Left kidney (tissue), 8 donors: ENCODE measurements at places on chromosomes 7 and 10. TPM values are rescaled to one million over a fixed set of nuclear protein-coding genes. Genes with fewer than 3 reads are reported as not detected.

- DNase-seq, result no peak
These were observed 11.7 kb upstream of the GPR141 start for GRCh38 chr7:37671876-37672275.

- DNase-seq, result no peak
These were observed 1.9 kb downstream of the CHAT start for GRCh38 chr10:49615721-49616120.

DNA sequence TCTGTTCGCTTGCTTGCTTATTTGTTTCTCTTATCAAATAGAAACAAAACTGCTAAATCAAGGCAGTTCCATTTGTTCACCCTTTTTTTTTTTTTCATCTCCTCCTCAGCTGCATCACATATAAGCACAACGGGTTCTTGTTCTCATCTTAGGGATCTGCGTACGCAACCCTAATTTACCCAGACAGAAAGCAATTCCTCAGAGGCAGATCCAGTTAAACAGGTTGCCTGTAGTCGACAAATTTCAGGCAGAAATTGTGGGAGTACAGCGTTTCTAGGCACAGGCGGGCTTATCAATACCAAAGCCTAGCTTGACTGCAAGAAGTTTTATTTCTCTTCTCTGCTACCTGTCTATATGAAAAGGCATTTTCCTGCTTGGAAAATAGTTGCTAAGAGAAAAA lies 565.4 kb downstream of the NXPH1 start:
- DNase-seq, result no peak

DNA sequence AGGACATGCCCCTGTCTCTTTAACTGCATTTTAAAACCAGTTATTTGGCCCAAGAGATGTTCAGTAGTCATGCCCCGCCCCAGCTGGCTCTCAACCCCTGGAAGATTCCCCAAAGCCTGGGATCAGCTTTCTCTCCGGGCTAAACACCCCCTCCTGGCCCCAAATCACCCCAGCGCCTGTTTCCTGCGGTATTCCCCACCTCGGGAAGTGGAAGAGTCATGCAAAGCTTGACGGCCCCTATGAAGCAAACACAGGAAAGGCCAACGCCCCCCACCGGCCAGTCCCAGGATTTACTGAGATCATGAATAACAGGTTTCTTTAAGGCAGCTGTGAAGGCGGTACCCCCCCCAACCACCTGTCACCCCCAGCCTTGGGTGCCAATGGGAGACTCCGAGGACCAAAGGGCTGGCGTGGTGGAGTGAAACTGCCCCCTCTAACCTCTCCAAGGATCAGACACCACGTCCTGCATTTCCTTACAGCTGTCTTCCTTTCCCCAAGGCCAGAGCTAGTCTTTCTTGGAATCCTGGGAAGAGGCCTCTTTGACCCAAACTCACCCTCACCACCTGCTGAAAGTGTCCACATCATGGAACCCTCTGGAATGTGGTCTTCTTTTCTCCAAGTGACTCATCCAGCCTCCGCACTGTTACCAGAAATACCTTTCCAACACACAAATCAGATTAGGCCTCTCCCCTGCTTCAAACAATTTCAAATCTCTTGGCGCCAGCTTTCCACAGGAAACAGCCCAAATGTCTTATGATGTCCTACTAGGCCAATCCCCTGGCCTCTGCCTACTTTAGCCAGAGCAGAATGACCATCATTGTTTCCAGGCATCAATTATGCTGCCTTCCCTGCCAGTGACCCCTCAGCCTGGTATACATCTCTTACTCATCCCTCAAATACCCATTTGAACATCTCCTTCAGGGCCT lies 301.5 kb downstream of the ZEB1 start:
- no peak for DNase-seq

The PWWP2B gene
- polyA plus RNA-seq, result 5.4 TPM

The HTRA1 gene
- polyA plus RNA-seq, result 158 TPM

The TMEM72 gene
- polyA plus RNA-seq, result 68.0 TPM

The BTBD16 gene
- 1.4 TPM for polyA plus RNA-seq
